ENCODE measurements at places on chromosomes 12 and 14. TPM values are rescaled to one million over a fixed set of nuclear protein-coding genes. Genes with fewer than 3 reads are reported as not detected.

DNA sequence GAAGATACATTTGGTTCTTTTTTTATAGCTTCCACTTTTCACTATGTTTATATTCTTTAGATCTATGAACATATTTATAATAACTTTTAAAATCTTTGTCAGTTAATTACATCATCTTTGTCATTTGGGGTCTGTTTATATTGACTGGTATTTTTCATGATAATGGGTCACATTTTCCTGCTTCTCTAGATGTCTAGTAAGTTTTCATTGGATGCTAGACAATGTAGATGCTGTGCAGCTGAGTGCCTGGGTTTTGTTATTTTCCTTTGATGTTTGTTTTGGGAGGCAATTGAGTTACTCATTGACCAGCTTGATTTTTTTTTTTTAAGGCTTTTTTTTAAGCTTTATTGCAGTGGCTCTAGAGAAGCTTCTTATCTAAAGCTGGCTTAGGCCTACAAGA, 4.9 kb downstream of the MAP1LC3B2 start:
- DNase-seq, result no peak

GRCh38 chr12:51323966-51324895, at the start of gene BIN2:
TSS of gene BIN2 (minus strand) at chr12:51324174. CDS start at chr12:51324102, 72 bp downstream.
- no peak for DNase-seq

DNA sequence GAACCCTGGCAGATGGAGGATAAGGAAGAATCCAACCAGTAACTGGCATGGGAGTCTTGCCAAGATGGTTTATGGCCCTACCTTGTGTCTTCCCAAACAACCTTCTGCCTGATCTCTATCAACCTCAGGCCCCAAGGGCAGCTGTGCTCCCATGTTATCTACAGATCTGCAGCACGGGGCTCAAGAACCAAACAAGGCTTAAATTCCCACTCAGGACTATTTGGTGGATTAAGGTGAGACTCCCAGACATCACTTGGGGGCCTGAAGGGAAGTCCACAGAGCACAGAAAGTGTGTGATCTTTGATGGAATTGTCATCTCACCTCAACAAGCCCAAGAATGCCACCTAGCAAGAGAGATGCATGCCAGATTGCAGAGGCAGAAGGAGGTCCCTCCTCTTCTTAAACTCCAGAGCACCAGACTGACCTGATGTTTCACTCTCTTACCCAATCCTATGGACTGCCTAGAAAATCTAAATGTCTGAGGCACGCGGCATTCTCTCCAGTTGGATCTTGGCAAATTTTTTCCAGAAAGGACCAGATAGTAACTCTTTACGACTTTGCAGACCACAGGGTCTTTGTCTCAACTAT, 759.5 kb upstream of the TBX3 start:
- no peak for DNase-seq

- DNase-seq, result no peak
Observed at GRCh38 chr12:52217223-52217622, 15.8 kb upstream of the KRT7 start.

DNA sequence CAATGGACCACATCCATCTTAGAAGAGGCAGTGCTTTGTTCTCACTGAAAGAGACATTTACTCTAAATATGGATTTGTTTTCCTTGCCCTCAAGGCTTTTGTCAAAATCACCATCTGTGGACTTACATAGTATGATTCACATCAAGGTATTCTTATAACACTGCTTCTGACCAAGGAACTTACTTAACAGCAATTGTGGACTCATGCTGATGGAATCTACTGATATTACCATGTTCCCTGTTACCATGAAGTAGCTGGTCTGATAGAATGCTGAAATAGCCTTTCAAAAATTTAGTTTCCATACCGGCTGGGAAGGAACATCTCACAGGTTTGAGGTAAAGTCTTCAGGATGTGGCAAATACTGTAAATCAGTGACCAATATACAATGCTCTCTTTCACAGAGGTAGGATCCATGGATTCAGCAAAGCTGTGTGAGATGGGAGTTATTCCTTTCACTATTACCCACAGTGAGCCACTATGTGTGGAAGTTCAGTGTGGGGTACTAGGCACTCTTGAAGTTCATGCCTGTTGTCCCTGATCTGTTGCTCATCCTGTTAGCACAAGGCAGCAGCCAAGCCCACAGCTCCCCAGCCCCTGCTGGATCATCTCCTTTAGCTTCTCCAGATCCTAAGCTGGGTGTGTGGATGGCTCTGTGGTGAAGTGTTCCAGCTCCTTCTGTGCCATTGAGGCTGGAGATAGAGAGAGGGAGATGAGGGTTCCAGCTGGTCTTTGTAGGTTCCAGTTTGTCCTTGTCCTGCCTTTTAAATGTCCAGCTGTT, 126.4 kb downstream of the ATP23 start:
- no peak for DNase-seq

The DAO gene
- 0.41 TPM for total RNA-seq
